ENCODE measurements at places on chromosomes 3 and 15.

DNA sequence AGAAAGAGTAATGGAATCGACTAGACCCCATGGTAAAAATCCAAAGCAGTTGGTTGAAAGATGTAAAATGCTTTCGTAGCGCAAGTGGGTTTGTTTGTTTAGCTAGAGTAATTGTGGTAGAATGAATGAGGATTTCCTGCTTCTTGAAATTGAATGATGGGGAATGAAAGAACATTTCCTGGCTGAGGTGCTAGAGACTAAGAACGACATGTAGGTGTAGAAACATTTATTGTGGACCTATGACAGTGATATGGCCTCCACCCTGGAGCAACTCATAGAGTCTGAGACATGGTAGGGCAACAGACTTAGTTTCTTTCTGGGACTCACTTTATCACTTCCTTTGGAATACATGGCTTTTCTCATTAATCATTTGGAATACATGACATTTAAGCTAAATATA is 467.6 kb upstream of the CFAP20DC start:
- no peak for DNase-seq

DNA sequence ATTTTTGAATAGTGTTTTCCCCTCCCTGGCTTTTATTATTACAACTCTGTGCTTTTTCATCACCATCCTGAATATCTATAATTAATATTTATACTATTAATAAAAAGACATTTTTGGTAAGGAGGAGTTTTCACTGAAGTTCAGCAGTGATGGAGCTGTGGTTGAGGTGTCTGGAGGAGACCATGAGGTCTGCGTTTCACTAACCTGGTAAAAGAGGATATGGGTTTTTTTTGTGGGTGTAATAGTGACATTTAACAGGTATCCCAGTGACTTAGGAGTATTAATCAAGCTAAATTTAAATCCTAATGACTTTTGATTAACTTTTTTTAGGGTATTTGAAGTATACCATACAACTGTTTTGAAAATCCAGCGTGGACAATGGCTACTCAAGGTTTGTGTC is 24.4 kb downstream of the CTNNB1 start:
- DNase-seq, result no peak

GRCh38 chr3:69370156-69370883 is 15.6 kb downstream of the FRMD4B start:
- no peak for DNase-seq

DNA sequence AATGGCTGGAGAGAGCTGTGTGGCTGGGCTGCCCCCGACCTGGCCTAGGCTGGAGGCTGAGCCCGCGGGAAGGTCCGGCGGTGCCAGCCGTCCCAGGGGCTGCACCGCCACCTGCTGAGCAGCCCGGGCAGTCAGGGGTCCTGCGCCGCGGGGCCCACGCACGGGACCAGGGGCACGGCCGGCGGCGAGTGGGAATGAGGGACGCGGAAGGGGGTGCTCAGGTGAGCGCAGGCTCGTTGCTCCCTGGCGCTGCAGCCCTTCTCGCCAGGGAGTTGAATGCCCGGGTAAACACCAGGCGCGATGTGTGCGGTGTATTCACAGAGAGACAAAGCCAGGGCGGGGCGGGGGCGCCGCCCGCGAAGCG is 666 bp upstream of the SEMA3F start:
- no peak for DNase-seq

DNA sequence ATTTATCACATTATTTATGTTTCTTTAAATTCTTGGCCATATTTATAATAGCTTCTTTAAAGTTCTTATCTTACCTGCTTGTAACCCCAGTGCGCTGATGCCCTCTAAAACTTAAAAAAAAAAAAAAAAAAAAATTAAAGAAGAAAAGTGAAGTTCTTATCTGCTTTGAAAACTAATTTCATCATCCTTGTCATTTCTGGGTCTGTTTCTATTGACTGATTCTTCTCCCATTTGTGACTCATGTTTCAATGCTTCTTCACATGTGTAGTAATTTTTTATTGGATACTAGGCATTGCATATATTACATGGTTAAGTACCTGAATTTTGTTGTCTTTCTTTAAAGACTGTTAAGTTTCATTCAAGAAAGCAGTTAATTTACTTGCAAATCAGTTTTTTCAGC is 3.4 kb upstream of the SEC22A start:
- no peak for DNase-seq

- no peak for DNase-seq
Observed at GRCh38 chr3:191750618-191751017, 289.7 kb downstream of the PYDC2 start.

- DNase-seq, result no peak
Observed at GRCh38 chr15:50440932-50441331, 16.7 kb downstream of the USP8 start.

DNA sequence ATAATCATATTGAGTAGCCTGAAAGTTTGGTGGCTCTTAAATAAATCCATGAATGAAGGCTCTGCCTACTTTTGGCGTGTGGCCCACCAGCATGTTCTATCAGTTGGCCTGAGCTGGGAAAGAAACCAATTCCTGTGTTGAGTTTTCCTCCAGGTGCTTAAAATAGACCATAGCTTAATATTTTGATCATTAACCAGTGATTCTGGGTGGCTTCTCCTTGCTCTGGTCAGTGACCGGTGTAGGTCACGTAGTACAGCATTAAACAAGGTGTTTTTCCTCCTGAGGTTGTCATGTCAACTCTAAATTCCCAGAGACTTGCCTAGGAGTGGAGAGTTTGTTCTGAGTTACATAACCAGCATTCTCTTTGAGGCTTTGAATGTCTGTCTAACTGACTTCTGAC is 1.3 kb downstream of the HHLA2 start:
- DNase-seq, result no peak

DNA sequence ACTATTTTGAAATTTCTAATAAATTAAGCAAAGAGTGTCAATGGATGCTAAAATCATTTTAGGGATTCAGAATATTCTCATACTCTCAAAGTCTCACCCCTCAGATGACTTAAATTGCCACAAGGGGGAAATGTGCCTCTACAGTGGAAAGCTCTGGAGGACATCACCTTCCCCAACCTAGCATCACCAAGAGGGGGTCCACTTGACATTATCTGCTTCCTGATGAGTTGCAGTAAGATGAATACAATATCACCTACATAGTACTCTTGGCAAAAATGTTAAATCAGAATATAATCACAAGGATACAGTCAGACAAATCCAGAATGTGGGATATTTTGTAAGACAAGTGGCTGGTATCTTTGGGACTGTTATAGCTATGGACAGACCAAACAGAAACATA is 290.1 kb downstream of the MFSD1 start:
- DNase-seq, result no peak

- no peak for DNase-seq
Observed at GRCh38 chr15:100508641-100509300, 20.0 kb downstream of the CERS3 start.

DNA sequence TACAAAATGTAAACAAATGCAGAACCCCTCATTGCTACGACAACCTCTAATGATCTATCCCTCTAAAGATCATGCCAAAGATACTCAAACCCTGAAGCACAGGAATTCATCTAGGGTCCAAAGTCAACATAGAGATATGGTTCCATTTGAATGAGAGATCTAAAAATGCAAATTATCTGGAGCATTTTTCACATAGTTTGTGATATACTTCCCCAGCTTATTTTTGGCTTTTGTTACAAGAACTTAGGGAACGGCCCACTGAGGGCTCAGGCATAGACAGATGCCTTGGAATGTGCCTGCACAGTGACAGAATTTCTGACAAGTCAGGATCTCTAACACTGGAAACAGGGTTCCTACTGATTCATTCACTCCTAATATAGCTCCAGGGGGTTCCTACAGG is 258.9 kb upstream of the THBS1 start:
- no peak for DNase-seq

DNA sequence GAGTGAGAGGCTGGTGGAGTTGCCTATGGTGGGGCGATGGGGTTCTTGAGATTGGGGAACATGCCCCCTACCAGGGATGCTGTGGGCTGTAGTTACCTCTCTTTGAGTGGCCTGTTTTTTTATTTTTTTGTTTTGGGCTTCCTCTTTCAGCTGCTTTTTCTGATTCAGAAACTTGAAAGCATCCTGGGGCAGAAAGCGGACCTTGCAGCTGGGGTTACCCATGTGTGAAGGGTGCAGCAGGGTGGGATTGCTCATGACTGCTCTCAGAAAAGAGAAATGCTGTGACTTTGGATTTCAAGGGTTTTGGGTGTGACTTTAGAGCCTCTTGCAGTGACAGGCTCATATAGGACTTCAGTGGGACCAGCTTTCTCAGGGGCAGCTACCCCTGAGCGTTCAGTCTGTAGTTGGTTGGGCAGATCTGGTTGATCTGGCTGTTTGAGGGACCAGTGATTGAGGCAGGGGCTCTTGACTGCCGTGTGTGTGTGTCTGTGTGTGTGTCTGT is 1.8 kb downstream of the LIMD1 start:
- no peak for DNase-seq

DNA sequence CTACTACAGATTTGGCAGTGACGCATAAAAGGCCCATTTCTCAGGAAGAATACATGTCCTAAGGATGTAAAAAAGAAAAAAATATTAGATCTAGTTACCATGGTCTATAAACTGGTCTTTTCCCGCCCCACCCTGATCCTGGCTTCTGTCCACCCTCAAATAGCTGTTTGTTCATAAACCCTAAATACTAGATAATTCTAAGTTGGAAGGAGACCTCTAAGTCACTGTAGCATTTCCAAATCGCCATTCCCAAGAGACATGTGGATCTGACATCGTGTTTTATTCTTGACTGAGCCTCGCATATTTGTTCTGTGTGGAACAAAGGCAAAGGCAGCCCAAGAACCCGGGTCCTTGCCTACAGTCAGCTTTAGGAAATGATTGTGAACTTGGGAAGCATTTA is 49.0 kb downstream of the LMCD1 start:
- no peak for DNase-seq

- DNase-seq, result no peak
Observed at GRCh38 chr3:68997887-68998286, 15.6 kb downstream of the EOGT start.

DNA sequence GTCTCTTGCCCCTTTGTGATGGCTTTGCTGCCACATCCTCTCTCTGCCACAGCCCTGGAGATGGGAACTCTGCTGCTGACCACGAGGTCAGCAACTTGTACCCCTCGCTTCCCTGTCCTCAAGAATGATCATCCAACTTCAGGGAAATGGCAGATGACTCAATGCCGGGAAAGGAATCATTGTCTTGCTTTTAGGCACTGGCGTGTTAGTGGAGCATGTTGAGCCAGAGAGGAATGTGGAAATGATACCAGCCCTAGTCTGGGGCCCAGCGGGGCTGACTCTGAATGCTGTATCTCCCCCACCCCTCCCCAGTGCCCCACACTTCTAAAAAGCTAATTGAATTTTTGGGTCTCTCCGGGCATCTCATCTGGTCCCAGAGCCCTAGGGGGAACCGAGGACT is 184.9 kb upstream of the BHLHE40 start:
- DNase-seq, result no peak

GRCh38 chr15:24956111-24956838 is 1.5 kb downstream of the SNRPN start:
- peak; percentile 49 for DNase-seq

- no peak for DNase-seq
Observed at GRCh38 chr3:176933704-176934103, 263.6 kb downstream of the TBL1XR1 start.

DNA sequence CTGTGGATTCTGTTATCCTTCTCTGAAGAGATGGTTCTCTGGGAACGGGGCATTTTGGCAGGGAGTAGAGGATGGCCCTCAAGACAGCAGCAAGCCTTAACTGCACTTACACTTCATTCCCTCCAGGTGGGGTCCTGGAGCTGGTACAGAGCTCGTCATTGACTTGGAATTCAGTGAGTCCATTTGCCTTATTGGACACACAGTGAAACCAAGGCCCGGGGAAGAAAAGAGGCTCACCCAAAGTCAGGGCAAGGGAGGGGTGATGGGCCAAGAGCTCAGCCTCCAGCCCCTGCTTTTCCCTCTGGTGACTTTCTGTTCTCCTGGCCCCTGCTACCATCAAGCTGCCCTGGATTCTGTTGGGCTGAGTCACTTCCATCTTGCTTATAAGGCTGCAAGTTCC is 125.6 kb downstream of the ETFA start:
- DNase-seq, result no peak

GRCh38 chr15:70406617-70407335 is 309.1 kb upstream of the TLE3 start:
- DNase-seq, result no peak

DNA sequence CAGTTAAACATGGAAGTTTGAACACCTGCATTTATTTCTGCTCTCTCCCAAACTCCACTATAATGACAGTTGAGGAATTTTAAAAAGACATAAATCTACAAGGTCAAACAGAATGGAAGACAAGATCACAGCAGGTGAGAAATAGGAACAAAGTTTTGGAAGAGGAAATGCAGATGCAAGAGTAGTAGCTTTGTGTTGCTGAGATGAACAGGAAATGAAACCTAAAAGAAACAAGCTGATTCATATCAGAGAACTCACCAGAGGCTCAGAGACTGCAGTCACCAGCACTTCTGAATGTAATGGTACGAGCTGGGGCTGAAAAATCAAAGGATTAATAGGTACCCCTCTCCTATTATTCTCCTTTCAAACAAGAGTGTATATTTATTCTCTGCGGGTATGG is 459.9 kb downstream of the RAP2B start:
- no peak for DNase-seq

GRCh38 chr15:57592426-57592825 is 722 bp downstream of the MYZAP start:
- DNase-seq, result no peak

DNA sequence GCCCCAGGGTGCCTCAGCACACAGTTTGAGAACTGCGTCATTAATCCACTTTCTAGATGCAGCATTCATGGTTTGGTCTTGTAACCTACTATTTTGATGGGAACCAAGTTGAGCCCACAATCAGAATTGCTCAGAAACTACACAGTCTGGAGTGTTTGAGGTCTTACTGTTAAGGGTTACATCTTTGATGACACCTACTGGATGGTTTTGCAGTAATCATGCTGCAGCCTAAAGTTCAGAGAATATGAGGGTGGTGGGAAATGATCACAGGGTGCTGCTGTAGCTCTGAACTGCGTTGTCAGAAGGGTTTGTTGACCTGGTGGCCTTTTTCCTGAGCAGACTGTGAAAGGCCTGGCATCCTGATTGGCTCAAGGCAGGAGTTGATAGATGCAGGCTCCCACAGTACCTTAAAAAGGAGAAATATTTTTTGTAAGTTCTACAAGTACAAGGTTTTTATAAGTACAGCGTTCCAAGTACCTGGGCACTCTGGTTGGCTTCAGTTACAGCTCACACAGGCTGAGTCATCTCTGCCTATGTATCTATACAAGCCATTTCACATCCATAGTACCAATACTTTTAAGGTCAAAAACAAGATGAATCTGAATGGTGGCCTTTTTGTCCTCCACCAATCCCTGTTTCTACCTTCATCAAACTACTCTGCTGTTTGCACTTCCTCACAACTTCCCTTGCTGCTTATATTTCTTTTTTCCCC is 60.5 kb upstream of the ACKR4 start:
- DNase-seq, result no peak

GRCh38 chr3:52432225-52432624 is 12.7 kb downstream of the SEMA3G start:
- DNase-seq, result no peak

GRCh38 chr15:29670998-29671981 is 151.0 kb downstream of the TJP1 start:
- no peak for DNase-seq
